ENCODE measurements at places on chromosomes 13 and 19. TPM values are rescaled to one million over a fixed set of nuclear protein-coding genes. Genes with fewer than 3 reads are reported as not detected.

C19orf81 gene
- total RNA-seq, result not detected

CDX2 gene
- total RNA-seq, result 0.15 TPM

ZNF235 gene
- 3.9 TPM for total RNA-seq

FRY gene
- 0.93 TPM for total RNA-seq

ZNF792 gene
- 2.0 TPM for total RNA-seq

NLRP9 gene
- total RNA-seq, result not detected

MYO16 gene
- 0.05 TPM for total RNA-seq

TMEM59L gene
- not detected for total RNA-seq

EMC10 gene
- total RNA-seq, result 76.2 TPM

HNRNPUL1 gene
- total RNA-seq, result 276 TPM

GRCh38 chr13:32881777-32882145 lies 134.5 kb upstream of the KL start:
- no peaks in the 10 kb centered on the region for H3K36me3 ChIP-seq
- no peak for DNase-seq
- H3K4me3 ChIP-seq, result no peak overlapping the region
- no peak overlapping the region for H3K27ac ChIP-seq
- no peaks in the 10 kb centered on the region for H3K27me3 ChIP-seq
- no peaks in the 10 kb centered on the region for H3K4me1 ChIP-seq

DNA sequence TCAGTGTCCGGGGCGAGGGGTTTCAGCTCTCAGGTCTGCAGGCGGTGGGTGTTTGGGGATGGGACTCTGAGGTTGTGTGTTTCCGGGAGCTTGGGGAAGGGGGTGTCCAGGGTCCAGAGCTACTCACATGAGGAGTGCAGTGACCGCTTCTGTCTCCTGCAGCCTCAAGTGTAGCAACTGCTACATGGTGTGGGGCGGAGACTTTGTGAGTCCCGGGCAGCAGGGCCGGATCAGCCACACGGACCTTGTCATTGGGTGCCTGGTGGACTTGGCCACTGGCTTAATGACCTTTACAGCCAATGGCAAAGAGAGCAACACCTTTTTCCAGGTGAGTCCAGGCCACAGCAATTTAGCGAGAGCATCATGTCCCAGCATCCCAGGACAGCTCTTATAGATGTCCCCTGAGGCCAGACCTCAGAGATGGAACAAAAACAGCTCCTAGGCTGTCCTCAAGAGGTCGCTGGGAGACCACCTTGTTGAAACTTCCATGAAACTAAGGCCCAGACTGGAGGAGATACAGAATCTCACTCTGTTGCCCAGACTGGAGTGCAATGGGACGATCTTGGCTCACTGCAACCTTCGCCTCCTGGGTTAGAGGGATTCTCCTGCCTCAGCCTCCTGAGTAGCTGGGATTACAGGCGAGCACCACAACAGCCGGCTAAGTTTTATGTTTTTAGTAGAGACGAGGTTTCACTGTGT lies 44.9 kb downstream of the RYR1 start:
- H3K4me1 ChIP-seq, result no peaks in the 10 kb centered on the region
- no peaks in the 10 kb centered on the region for H3K27me3 ChIP-seq
- H3K27ac ChIP-seq, result no peak overlapping the region
- H3K36me3 ChIP-seq, result no peaks in the 10 kb centered on the region
- no peak overlapping the region for H3K4me3 ChIP-seq

GRCh38 chr13:30312904-30313303 lies 5.6 kb upstream of the KATNAL1 start:
- no peaks in the 10 kb centered on the region for H3K36me3 ChIP-seq
- H3K27ac ChIP-seq, result no peak overlapping the region
- H3K27me3 ChIP-seq, result no peaks in the 10 kb centered on the region

DNA sequence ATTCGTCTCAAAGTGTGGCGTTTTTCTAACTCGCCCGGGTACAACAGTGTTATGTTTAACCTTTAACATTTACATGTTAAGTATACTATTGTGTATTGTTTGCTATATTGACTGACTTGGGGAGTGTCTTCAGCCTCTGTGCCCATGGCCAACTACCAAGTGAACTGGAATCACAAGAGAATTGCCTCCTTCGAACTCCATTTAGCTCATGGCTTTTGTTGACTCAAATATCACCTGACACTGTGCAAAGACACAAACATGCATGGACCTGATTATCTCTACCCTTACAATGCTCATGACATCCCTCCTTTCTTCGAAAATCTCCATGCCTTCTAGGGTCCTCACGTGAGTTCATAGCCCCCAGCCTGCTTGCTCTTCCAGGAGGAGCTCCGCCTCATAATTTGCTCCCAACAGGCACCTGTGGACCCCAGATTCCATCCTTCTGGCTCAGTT lies 704 bp downstream of the ZNF814 start:
- no peaks in the 10 kb centered on the region for H3K4me1 ChIP-seq
- H3K27ac ChIP-seq, result peak overlapping the region; percentile 85
- H3K27me3 ChIP-seq, result no peaks in the 10 kb centered on the region
- peak overlapping the region; percentile 83 for H3K4me3 ChIP-seq
- H3K36me3 ChIP-seq, result peaks cover 3% of the 10 kb centered on the region

DNA sequence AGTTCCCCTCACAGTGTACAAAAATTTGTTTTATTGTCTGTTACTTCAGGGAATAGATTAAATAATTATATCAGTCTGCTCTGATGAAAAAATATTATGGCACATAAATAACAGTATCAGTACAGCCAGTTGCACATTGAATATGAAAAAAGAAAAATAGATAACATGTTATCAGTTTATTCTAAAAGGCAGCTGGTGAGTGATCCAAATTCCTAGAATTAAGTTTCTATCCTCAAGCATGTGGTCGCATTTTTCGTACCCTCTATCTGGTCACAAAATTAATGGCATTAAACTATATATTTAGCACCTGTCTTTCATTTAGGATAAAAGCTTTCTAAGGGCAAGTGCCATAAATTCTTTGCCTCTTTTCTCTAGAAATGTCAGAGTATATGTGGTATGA lies 944.8 kb upstream of the PCDH9 start:
- H3K4me3 ChIP-seq, result no peak overlapping the region
- no peaks in the 10 kb centered on the region for H3K36me3 ChIP-seq
- H3K4me1 ChIP-seq, result no peaks in the 10 kb centered on the region
- DNase-seq, result no peak
- no peaks in the 10 kb centered on the region for H3K27me3 ChIP-seq

- no peaks in the 10 kb centered on the region for H3K36me3 ChIP-seq
- no peaks in the 10 kb centered on the region for H3K4me1 ChIP-seq
- H3K27ac ChIP-seq, result no peak overlapping the region
- no peak overlapping the region for H3K4me3 ChIP-seq
- H3K27me3 ChIP-seq, result no peaks in the 10 kb centered on the region
- no peak for DNase-seq
Measured at GRCh38 chr19:43455321-43456113, 9.9 kb downstream of the LYPD3 start.

GRCh38 chr13:46595885-46596275 lies 42.9 kb downstream of the LRCH1 start:
- peak overlapping the region; percentile 13 for H3K4me3 ChIP-seq
- H3K27me3 ChIP-seq, result no peaks in the 10 kb centered on the region
- no peak for DNase-seq
- peak overlapping the region; percentile 62 for H3K27ac ChIP-seq
- no peaks in the 10 kb centered on the region for H3K36me3 ChIP-seq
- peaks cover 76% of the 10 kb centered on the region for H3K4me1 ChIP-seq

DNA sequence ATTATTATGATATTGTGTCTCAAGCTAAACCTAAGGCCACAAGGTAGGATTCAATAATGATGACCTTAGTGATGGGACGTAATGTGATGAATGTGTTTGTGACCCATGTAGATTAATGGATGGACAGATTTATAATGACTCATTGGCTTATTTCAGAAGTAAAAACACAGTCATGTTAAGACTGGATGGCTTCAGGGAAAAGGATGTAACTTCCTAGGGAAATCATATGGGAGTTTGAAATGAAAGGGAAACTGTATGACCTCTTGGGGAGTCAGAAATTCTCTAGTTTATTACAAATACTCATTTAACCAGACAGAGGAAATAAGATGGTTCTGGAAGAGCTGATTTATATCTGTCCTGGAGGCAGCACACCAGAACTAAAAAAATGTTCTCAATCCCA lies 2.9 kb downstream of the EDNRB start:
- H3K27me3 ChIP-seq, result peaks cover 10% of the 10 kb centered on the region
- no peaks in the 10 kb centered on the region for H3K36me3 ChIP-seq
- no peak for DNase-seq
- H3K4me1 ChIP-seq, result no peaks in the 10 kb centered on the region
- no peak overlapping the region for H3K4me3 ChIP-seq
- no peak overlapping the region for H3K27ac ChIP-seq

DNA sequence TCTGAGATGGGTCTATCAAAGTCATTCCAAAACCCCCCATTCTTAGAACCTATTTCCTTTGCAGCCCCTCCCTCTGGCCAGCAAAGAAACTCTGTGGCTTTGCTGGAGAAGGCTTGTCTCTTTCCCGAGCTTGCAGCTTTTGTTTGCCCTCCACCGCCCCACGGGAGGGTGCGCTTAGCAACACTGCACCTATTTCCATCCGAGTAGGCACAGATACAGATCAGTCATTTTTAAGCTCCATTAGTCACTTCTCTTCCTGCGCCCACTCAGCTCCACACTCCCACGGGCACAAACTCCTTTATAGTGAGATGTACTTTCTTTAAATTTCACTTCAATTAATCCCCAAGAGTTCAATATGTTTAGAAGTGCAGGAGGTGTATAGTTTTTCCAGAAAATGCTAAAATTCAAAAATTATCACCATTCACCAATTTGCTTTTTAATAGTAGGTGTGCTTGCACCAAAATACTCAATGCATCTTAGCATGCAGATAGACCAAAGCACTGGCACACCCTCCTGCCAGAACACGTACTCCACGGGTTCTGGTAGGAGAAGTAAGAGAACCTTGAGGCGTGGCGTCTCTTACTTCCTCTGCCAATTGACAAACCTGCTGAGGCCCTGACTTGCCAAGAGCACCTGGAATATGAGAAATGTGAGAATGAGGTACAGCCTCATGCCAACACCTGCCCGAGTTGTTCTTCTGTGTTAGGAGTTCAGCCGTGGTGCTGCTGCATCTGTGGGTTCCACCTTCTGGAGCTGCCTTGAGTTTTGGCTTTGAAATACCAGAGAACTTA lies 183.7 kb downstream of the TEX29 start:
- no peaks in the 10 kb centered on the region for H3K4me1 ChIP-seq
- H3K27ac ChIP-seq, result no peak overlapping the region
